ENCODE measurements at places on chromosomes 4 and X.

DNA sequence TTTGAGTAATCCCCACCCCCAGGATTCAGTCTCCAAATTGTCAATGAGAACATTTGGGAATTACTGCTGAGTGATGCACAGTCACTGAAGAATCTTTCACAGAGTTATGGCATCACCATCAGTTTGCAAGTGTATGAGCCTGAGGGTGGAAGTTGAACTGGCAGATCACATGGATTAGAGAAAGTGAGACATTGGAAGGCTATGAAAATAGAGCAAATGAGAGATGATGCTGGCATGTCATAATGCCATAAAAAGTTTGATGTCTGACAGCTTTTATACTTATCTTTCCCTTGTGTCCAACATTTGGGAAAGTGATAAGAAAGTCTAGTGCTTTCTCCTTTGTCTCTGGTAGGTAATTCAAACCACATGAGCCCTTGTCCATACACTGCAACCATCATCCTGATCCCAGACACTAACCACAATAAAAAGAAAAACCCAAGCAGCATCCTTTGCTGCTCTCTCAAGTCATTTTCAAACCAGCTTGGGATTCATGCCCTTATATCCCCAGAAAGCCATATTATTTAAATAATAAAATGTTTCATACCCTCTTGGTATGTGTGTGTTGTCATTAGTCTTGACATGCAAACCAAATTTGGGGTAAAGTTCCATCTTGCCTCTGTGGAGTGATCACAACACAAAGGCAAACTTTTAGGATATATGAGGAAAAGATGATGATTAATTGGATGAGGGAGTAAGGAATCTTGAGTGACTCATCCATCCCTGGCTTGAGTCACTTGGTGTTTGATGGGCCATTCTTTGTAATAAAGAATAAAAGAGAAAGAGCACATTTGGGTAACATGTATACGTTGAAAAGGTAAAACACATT is 438.9 kb downstream of the GRXCR1 start:
- DNase-seq, result no peak

- no peak for DNase-seq
Measured at GRCh38 chr4:112082954-112083586, 62.2 kb upstream of the FAM241A start.

DNA sequence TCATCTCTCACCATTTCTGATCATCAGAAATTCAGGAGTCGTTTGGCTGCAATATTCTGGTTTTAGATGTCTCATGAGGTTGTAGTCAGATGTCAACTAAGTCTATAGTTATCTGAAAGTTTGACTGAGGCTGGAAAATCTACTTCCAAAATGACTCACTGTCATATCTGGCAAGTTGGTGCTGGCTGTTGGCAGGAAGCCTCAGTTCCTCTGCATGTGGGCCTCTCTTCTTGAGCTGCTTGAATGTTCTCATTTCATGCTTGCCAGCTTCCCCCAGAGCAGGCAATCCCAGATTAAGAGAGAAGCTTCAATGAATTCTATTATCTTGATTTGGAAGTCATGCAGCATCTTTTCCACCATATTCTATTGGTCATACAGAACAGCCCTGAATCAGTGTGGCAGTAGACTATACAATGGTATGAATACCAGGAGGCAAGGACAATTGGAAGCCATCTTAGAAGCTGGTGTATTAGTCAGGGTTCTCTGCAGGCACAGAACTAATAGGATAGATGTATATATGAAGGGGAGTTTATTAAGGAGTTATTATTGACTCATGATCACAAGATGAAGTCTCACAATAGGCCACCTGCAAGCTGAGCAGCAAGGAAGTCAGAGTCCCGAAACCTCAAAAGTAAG is 46.8 kb upstream of the ELF2 start:
- peak; percentile 44 for DNase-seq

GRCh38 chr4:182018691-182019090 is 224.5 kb upstream of the TENM3 start:
- no peak for DNase-seq

DNA sequence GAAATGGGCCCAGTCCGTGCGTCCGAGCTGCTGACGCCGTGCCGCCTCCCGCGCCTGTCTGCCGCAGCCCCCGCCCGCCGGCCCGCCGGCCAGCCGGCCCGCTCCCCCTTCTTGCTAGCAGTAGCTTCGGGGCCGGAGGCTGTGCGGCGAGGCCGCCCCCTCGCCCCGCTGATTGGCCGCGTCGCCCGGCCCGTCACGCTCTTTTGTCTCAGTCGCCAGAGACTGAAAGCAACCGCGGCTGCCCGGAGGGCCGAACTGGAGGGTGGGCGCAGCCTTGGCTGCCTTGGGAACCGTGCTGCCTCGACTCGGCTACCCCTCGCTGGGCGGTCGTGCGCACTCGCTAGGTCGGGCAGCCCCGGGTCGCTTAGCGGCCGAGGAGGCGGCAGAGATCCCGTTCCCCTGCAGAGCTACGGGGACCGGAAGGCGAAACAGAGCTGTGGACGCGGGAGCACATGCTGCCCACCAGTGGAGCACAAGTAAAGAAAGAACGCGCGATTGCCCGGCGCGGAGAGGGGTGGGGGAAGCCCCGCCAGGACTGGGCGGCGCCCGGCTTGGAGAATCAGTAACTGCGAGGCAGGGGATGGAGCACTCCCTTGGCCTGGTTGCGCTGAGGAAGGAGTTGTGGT is at the start of gene ZCCHC18:
Gene ZCCHC18 (plus strand): TSS at position 198 of the 626 bp plus-strand sequence. CDS start 1,589 bp downstream, outside the sequence.
- DNase-seq, result peak; percentile 57

DNA sequence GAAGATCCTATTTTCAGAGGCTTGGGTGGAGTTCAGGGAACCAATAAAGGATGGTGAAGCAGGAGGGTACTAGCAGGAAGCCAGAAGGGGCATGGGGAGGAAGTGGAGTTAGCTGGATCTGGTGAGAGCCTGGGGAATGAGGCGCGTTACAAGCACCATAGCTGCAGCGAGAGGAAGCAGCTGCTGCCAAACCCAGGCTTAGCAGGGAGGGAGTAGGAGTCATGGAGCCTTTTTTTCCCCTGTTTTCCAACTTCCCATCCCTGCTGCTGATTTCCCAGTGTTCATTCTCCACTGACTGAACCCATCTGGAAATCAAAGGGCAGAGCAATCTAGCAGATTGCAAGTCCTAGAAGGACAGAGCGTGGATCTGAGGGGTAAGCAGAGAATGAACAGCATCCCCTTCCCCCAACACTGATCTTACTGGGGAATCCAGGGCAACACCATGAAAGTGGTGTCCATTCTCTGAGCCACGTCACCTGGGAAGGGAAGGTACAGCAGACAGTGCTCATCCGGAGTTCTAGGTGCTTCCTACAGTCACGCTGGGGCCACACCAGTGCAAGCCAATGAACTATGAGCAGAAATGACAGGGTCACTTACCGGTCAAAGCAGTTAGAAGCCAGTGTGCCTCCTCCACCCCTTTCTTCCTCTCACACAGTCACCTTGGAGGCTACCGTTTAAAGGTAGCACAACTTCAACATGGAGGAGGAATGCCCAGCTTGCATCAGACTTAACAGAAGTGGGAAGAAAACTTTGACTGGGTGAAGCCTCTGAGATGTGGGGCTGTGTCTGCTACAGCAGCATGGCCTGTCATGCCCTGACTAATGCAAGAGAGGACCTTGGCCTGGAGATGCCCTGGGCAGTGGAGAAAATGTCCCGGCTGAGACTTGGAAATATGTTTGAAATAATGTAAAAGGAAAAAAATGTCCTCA is 36.7 kb downstream of the SMIM20 start:
- no peak for DNase-seq

- DNase-seq, result no peak
Measured at GRCh38 chrX:153435845-153436244, 10.0 kb downstream of the TREX2 start.

DNA sequence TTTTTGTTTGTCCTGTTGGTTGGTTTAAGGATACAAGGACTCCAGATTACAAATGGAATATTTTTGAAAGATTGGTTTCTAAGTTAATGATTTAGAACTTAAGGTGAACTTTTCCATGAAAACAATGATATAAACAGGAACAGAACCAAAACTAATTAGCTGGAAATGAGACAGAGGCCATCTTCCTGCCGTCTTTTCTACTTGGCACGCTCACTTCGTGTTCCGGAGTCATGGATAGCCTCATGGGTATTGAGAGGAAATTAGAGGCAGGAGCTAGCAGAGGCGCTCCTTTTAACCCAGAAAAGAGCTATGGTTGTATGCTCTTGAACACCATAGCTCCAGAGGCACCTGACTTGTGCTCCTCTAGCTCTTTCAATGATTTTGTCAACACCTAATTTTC is 2.4 kb downstream of the FAM241A start:
- no peak for DNase-seq

GRCh38 chr4:164215113-164215741 is 538.7 kb upstream of the SMIM31 start:
- DNase-seq, result no peak

DNA sequence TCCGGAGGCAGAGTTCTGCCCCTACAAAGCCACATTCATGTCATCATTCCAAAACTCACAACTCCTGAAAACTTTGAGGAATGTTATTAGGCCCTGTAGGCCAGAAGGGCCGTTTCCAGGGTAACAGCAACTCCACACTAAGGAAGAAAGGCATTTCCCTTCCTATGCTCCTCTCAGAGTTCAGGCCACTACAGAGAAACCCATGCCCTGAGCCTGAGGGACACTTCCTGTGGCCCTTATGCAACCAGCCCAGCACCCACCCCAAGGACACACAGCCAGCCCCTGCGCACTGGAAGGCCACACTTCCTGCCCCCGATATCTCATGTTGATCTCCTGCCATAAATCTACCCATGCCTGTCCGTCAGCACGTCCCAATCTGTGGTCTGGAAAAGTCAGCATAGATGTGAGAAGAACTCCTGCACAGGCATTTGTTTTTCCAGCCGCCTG is 289.3 kb downstream of the BCOR start:
- peak; percentile 61 for DNase-seq
